Vagina (tissue), 2 donors: ENCODE measurements at places on chromosomes 16 and 17.

DNA sequence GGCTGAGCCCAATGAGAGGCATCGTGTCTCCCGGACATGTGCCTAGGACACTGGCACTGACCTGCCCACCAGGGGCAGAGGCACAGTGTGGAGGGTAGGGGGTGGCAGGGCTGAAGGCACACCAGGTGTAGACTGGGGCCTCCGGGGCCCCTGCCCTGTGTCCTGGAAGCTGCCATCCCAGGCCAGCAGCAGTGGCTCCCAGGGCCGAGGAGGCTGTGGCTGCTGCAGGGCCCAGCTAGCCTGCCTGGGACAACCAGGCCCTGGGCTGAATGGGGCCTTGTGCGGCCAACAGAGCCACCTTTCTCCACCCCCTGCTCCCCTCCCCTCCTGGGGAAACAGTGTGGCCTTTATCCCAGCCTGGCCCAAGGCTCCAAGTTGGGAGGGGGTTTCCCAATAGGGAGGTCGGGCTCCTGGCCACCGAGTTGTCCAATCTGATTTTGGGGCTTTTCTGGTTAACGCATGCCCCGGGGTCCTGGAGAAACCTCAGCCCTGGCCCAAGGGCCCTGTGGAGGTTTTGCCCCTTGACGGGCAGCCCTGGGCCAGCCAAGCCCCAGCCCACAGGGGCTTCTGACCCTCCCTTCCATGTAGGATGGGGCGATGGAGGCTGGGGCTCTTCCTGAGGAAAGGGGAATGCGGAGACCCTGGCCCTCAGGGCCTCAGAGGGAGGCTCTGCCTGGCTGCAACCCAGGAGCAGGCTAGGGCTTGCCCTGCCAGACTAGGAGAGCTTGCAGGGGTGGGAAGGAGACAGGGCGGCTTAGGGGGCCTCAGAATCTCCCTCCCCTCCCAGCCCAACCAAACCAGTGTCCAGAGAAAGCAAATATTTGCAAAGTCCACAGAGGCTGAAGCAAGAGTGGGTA lies 4.2 kb downstream of the MTSS2 start:
- DNase-seq: no peak

DNA sequence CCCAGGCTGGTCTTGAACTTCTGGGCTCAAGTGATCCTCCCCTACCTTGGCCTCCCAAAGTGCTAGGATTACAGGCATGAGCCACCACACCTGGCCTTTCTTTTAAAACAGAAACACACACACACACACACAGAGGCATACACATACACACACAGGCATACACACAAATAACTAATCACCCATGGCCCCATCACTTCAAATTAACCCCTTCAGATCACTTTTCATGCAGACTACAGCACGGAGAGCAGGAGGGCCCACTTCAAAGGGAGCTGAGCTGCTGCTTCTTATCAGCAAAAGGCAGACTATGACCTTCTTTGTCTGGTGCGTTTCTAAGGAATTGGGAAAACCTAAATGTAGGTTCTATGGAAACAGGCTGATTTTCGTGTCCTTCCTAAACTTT lies 1.9 kb downstream of the CLCN7 start:
- no peak for DNase-seq

- no peak for DNase-seq
These were observed 21.5 kb downstream of the IRX5 start for GRCh38 chr16:54952195-54952594.

GRCh38 chr16:49419006-49419405 lies 45.4 kb downstream of the C16orf78 start:
- DNase-seq: no peak

- no peak for DNase-seq
These were observed 2.8 kb upstream of the C17orf107 start for GRCh38 chr17:4896332-4897197.

DNA sequence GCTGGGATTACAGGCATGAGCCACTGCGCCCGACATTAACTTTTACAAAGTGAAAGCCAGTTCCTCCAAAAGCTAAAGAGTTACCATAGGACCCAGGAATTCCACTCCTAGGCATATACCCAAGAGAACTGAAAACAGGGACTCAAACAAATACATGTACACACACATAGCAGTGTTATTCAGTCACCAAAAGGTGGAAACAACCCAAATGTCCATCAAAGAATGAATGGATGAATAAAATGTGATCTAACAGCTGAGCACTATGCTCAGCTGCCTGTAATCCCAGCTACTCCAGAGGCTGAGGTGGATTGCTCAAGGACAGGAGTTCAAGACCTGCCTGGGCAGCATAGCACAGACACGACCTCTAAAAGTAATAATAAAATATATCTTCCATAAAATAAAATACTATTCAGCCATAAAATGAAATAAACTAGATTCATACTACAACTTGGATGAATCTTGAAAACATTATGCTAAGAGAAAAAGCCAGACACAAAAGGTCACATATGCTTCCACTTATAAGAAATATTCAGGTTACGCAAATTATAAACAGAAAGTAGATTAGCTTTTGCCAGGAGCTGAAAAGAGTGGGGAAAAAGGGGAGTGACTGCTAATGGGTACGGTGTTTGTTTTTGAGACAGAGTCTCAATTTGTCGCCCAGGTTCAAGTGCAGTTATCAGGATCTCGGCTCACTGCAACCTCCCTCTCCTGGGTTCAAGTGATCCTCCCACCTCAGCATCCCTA lies 9.3 kb upstream of the USP7 start:
- no peak for DNase-seq

GRCh38 chr16:2008009-2008526 lies 1.6 kb downstream of the ZNF598 start:
- no peak for DNase-seq
